Activated T-helper 17 cell treated with anti-CD3 and anti-CD28 coated beads, Interleukin-2, amount 50 U/mL, for 72 hours (primary cell): ENCODE measurements at places on chromosomes 6 and 20.

DNA sequence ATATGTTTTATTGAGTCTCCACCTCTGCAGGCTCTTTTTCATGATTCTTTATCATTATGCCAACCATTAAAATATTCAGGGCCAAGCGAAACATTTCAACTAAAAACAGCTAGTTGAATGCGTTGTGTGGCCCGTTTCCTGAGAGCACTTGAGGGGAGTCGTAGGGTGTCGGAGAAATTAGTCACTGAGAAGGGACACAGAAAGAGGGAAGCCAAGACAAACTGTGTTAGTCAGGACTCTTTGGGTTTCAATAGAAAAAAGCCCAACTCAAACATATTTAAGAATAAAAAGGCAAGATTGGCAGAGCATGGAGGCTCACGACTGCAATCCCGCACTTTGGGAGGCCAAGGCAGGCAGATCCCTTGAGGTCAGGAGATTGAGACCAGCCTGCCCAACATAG, 58.9 kb downstream of the MAFB start:
- H3K27me3 ChIP-seq = peaks cover 12% of the 10 kb centered on the region
- H3K36me3 ChIP-seq = no peaks in the 10 kb centered on the region
- H3K4me3 ChIP-seq = no peak overlapping the region

- no peaks in the 10 kb centered on the region for H3K4me1 ChIP-seq
- no peaks in the 10 kb centered on the region for H3K36me3 ChIP-seq
- no peaks in the 10 kb centered on the region for H3K27me3 ChIP-seq
Measured at GRCh38 chr6:102660303-102660702, 1266.8 kb downstream of the GRIK2 start.

DNA sequence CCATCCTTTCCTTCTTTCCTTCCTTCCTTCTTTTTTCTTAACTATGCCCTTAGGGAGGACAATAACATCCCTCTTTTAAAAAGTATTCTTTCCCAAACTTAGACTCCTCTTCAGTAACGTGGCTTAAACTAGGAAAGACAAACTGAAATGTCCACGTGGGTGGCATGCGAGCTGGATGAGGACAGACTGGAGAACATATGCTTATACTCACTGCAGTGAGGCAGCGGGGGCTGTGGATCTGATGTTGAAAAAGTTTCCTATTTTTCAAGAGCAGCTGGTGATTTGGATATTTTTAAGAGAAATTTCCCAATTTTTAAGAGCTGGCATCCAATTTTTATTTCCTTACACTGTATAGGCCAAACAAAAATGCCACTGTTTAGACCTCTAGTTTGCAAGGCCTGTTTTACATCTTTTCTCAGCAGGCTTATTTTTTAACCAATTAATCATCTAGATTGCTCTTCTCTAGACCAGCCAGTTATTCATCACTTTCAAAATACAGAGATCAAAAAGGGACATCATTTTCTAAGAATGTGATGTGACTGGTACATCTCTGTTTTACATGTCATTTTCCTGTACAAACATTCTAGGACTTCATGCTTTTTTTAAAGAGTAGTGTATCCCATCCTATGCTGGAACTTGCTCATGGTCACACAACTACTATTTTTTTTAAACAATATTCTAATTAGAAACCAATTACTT, 226.5 kb downstream of the BTBD9 start:
- H3K27ac ChIP-seq = peak overlapping the region; percentile 84
- no peaks in the 10 kb centered on the region for H3K36me3 ChIP-seq
- H3K27me3 ChIP-seq = no peaks in the 10 kb centered on the region
- peak; percentile 95 for ATAC-seq

DNA sequence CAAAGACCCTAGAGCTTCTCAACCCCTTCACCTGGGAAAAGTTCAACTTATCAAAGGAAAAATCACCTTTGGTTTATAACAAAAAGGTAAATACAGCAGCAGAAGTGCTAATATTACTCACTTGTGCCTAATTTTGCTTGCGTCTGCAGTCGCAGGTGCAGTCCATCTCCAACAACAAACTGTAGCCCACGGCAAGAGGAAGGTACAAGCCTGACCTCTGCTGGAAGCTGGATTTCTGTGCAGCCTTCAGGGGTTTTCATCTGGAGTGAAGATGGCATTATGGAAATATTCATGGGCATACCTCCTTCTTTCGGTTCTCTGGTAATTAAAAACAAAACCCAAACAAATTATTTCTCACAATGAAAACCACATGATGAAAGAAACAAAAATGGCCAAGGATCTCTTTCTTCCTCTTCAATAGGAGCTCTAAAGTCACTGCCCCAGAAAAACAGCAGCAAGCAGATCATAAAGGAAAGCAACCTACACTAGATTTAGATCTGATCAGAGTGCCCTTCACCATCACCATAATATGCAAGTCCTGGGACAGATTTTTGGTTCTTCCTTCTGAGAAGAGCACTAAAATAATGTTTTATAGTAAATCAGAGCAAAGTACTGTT, 7.8 kb downstream of the UBE3D start:
- peaks cover 5% of the 10 kb centered on the region for H3K4me1 ChIP-seq
- ATAC-seq = no peak
- H3K27ac ChIP-seq = no peak overlapping the region
- no peaks in the 10 kb centered on the region for H3K27me3 ChIP-seq
- no peak overlapping the region for H3K4me3 ChIP-seq
- H3K36me3 ChIP-seq = peaks cover 47% of the 10 kb centered on the region

DNA sequence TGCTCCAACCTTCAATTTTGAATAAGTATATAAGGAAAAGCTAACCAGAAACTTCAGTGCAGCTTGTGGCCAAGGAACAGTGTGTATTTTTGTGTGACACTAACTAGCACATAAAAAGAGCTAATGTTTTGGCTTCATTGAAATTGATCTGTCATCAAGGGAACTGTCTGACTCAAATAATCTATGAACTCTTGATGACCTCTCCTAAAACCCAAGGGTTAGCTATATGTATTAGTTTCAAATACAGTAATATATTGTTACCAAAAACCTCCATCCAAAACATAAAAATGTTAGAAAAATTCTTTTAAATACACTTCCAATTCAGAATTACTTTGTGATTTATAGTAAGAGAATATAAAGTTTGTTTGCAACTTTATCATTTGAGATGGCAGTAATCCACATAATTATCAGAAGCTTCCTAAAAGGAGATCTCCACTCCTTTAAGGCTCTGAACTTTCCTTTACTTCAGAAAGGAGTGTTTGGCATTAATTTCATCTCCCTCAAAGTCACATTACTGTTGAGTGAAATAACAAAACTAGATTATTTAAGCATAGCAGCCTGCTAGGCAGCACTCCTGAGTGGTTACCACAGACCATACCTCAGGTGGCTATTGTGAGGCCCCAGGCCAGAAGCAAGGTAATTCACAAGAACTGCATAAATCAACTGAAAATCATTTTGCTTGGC, 46.3 kb upstream of the HSF2 start:
- peaks cover 23% of the 10 kb centered on the region for H3K27me3 ChIP-seq
- no peaks in the 10 kb centered on the region for H3K4me1 ChIP-seq
- H3K27ac ChIP-seq = no peak overlapping the region
- no peaks in the 10 kb centered on the region for H3K36me3 ChIP-seq

GRCh38 chr6:89290401-89291155, 24.5 kb downstream of the GABRR2 start:
- H3K4me1 ChIP-seq = no peaks in the 10 kb centered on the region
- no peak overlapping the region for H3K4me3 ChIP-seq
- no peaks in the 10 kb centered on the region for H3K27me3 ChIP-seq
- no peak for ATAC-seq
- H3K36me3 ChIP-seq = no peaks in the 10 kb centered on the region
- H3K27ac ChIP-seq = no peak overlapping the region

GRCh38 chr6:12012558-12013306, 620 bp downstream of the HIVEP1 start:
- H3K27me3 ChIP-seq = no peaks in the 10 kb centered on the region
- ATAC-seq = peak; percentile 42
- peak overlapping the region; percentile 93 for H3K27ac ChIP-seq
- H3K4me3 ChIP-seq = peak overlapping the region; percentile 84
- H3K4me1 ChIP-seq = peaks cover 23% of the 10 kb centered on the region
- H3K36me3 ChIP-seq = peaks cover 75% of the 10 kb centered on the region

- H3K36me3 ChIP-seq = no peaks in the 10 kb centered on the region
- H3K4me3 ChIP-seq = no peak overlapping the region
- H3K27me3 ChIP-seq = no peaks in the 10 kb centered on the region
- no peak overlapping the region for H3K27ac ChIP-seq
Measured at GRCh38 chr20:61926253-61926613, 139.4 kb downstream of the TAF4 start.

DNA sequence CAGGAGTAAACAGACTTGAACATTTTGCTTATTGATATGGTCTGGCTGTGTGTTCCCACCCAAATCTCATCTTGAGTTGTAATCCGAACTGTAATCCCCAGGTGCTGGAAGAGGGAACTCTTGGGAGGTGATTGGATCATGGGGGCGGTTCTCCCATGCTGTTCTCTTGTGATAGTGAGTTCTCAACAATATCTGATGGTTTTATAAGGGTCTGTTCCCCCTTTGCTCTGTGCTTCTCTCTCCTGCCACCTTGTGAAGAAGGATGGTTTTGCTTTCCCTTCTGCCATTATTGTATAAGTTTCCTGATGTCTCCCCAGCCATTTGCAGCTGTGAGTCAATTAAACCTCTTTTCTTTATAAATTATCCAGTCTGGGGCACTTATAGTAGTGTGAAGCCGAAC, 40.0 kb downstream of the MYLIP start:
- ATAC-seq = no peak
- H3K36me3 ChIP-seq = no peaks in the 10 kb centered on the region
- peaks cover 3% of the 10 kb centered on the region for H3K27me3 ChIP-seq
- H3K27ac ChIP-seq = no peak overlapping the region
- peak overlapping the region; percentile 38 for H3K4me3 ChIP-seq
- peaks cover 13% of the 10 kb centered on the region for H3K4me1 ChIP-seq

DNA sequence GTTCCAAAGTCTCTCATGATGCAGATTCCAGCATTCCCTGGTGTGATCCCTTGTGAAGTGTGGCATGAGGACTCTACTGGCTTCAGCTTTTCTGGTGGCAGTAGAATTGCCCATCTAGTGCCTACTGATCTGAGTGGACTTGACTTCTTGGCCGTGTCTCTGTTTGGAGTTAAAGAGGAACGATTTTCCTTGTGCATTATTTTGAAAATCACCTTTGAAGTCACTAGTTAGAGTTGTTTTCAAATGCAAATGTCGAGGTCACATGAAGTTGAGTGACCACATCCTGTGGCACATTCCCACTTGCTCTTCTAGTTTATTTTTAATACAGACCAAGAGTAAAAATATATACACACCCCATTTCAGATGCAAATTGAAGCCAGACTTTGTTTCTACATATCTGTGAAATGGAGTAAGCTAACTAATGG, 270.7 kb upstream of the TAB2 start:
- peak; percentile 20 for ATAC-seq
- H3K36me3 ChIP-seq = no peaks in the 10 kb centered on the region
- peaks cover 62% of the 10 kb centered on the region for H3K4me1 ChIP-seq

DNA sequence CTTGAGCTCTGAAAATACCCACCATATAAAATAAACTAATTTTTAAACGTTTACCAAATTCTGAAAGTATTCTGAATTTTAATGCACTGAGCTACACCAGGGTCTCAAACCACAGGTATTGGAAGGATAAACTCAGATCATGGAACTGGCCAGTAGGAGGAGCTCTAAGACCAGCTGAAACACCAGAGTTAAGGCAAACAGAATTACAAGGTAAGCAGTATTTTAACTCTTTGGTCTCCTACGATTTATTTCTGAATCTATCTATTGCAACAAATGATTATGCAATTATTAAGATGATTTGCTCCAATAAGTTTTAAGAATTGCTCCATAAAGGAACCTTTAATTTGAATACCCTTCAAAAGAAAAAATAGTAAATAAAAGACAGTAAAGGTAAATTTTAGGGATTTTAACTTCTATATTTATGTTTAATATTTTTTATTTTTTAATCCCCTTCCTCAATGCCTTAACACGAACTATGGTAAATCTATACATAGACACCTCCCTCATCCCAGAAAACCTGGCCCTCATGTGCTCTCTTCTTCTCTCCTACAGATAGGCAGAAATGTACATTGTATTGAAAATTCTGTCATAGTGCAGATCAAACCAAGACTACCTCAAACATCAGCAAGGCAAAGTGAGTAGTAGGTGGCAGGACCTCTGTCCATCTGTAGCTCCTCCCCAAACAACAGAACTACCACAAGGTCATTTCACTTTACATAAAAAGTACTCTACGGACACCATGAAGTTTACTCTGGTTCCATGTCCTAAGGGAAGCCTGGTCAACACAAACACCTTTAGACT, 58.4 kb downstream of the SMLR1 start:
- peaks cover 16% of the 10 kb centered on the region for H3K36me3 ChIP-seq
- no peak overlapping the region for H3K27ac ChIP-seq
- H3K27me3 ChIP-seq = no peaks in the 10 kb centered on the region
- no peaks in the 10 kb centered on the region for H3K4me1 ChIP-seq
- peak; percentile 72 for ATAC-seq

- H3K27ac ChIP-seq = no peak overlapping the region
- H3K27me3 ChIP-seq = peaks cover 3% of the 10 kb centered on the region
- no peak for ATAC-seq
- no peaks in the 10 kb centered on the region for H3K36me3 ChIP-seq
- no peaks in the 10 kb centered on the region for H3K4me1 ChIP-seq
Measured at GRCh38 chr6:72984981-72985665, 240.2 kb downstream of the KHDC1L start.

- H3K36me3 ChIP-seq = no peaks in the 10 kb centered on the region
- H3K4me1 ChIP-seq = no peaks in the 10 kb centered on the region
- no peak overlapping the region for H3K27ac ChIP-seq
- H3K27me3 ChIP-seq = peaks cover 20% of the 10 kb centered on the region
Measured at GRCh38 chr20:24617757-24618450, 148.5 kb downstream of the SYNDIG1 start.

DNA sequence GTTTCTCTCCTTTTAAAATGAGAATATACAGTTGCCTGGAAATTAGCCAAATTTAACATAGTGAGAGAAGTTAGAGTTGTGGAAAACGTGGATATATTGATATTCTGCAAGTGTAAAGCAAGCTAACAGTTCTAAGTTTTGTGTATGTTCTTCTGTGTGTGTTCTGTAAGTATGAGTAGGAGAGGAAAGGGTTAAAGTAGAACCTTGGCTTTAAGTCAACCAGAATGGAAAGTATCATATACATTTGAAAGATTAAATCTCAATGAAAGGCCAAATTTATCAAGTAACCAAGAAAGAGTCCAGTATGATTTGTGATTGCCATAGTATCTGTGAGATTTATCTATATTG, 30.0 kb upstream of the BAG2 start:
- H3K4me3 ChIP-seq = no peak overlapping the region
- peaks cover 72% of the 10 kb centered on the region for H3K36me3 ChIP-seq
- no peaks in the 10 kb centered on the region for H3K27me3 ChIP-seq

DNA sequence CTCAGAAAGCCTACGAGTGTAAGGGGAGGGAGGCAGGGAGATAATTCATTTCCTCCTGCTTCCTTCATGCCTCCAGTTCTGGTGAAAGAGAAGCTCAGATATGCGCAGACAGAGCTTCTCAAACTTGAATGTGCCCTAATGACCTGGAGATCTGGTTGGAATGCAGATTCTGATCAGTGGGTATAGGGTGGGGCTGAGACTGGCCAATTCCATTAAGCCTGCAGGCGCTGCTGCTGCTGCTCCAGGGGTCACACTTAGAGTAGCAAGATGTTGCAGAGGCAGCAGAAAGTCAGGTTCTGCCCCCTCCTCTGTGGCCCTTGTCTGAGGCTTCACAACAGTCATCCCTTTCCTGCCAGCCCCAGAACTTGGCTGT, 161.0 kb downstream of the DHX35 start:
- no peak overlapping the region for H3K27ac ChIP-seq
- no peak for ATAC-seq
- peaks cover 36% of the 10 kb centered on the region for H3K27me3 ChIP-seq
- no peak overlapping the region for H3K4me3 ChIP-seq
